ENCODE measurements at places on chromosomes 2 and 18.

GRCh38 chr2:186339716-186340115, 146.3 kb upstream of the ZC3H15 start:
- no peak for DNase-seq

GRCh38 chr2:60586081-60586480, 32.6 kb upstream of the BCL11A start:
- no peak for DNase-seq

DNA sequence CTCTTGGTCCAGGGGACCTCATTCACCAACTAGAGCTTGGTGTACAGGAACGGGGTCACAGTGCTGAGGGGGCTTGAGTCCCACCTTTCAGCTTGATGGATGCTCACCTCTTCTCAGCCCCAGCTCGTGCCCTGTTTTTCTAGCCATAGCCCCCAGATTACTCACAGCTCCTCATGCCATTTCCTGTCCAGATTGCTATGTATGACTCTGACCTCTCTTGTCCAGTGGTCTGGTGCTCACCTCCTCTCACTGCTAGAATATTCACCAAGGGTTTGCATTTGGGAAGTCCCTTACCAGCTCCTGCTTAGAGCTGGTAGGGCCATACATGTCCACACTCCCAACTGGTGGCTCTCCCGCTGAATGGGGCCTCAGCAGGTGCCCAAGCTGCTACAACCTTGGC, 5.9 kb downstream of the LBX2 start:
- DNase-seq: no peak

GRCh38 chr18:23519734-23520133, 16.4 kb downstream of the RMC1 start:
- no peak for DNase-seq

DNA sequence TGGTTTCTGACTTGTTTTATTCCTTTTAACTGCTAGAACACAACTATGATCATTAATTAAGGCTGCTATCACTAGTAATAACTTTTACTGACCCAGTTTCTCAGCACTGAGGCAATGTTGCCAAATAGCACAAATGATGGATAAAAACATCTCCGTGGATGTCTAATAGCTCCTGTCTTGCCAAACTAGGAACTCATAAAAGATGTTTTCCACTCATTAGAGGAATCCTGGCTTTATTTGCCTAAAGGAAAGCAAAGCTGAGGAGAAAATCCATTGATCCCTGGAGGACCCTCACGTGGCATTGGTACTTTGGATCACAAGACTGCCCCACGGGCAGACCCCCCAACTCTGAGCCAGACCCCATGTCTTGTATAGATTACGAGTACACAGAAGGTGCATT, 96.1 kb upstream of the ZNF397 start:
- no peak for DNase-seq

DNA sequence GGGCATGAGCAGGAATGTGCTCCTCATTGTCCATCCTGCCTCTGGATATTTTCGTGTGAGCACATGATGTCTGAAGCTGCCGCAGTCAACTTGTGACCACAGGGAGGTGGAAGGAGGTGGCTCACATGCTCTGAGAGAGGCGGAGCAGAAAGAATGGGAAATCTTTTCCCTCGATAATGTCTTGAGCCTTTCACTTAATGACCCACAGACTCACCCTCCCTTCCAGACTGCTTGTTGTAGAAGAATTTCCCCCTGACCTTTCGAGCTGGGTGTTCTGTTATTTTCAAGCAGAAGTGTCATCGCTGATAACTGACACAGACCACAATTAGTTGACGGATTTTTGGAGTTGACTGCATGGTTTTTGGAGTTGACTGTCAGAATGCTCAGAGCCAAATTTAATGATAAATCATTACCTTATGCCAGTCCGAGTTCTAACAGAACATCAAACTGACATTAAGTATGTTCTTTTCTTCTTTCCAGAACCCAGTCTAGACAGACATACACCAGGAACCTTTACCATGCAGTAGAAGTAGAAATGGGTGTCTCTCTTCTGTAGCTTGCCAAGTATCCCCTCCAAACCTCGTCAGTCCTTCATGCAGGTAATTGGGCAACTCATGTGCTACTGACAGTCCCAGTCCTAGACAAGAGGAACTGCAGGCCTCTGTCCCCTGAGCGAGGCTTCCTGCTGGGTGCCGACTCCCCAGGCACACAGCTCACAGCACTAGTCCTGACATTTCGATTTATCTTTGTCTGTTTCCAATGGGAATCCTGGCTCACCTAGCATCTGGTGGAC, 29.4 kb upstream of the RTTN start:
- DNase-seq: no peak

DNA sequence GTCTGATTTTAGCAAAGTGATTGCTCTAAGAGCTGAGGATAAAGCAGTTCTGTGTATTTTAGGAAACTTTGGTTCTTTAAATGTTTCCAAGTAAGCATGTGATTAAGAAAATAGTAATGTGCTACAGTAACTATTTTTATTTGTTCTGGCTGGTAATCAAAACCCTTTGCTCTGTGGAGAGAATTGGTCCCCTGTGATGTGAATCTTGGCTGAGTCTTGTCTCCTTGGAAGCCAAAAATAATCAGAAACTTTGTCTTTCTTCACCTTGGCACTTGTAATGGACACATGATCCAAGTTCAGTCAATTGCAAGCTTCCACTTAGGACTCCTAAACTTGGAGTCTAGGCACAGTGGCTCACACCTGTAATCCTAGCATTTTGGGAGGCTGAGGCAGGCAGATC, 422.7 kb upstream of the CDH20 start:
- no peak for DNase-seq

GRCh38 chr2:200353120-200353519, 46.6 kb downstream of the SPATS2L start:
- no peak for DNase-seq

DNA sequence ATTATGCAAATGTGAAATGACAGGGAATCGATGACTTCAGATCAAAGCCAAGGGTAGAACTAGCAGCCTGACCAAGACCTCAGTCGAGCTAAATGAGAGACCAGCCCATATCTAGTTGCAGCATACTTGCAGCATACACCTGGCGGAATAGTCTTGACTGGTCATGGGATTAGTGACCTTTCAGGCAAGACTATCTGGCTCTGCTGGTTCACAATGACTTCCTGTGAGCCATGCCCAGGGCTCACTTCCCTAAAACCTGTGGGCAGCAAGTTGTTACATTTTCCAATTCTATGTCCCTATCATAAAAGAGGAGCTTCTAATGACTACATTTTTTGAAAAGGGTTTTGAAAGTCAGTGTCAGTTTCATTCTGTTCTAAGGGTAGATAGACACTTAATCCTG, 1624.9 kb upstream of the CELF4 start:
- no peak for DNase-seq

- DNase-seq: no peak
Observed at GRCh38 chr2:221649051-221649775, 77.1 kb upstream of the EPHA4 start.

- DNase-seq: no peak
Observed at GRCh38 chr2:88159481-88159880, 10.7 kb upstream of the THNSL2 start.

DNA sequence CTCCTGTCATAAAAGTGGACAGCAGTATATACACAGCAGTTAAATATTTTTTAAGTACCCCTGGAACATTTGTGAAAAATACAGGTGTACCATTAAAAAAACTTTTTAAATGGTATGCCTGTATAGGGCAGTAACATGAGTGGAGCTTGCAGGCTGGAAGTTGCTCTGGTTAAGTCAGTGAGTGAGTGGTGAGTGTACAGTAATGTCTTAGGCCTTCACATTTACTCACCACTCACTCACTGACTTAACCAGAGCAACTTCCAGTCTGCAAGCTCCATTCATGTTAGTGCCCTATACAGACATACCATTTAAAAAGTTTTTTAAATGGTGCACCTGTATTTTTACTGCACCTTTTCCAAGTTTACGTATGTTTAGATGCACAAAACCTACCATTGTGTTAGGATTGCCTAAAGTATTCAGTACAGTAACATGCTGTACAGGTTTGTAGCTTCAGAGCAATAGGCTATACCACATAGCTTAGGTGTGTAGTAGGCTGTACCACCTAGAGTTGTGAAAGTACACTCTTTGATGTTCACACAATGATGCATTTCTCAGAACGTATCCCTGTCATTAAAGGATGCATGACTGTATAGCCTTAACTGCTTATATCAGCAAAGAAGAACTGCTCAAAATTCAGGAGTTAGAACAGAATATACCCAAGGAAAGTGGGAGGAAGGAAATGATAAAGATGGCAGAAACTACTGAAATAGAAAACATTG, 112.6 kb downstream of the EHBP1 start:
- no peak for DNase-seq

DNA sequence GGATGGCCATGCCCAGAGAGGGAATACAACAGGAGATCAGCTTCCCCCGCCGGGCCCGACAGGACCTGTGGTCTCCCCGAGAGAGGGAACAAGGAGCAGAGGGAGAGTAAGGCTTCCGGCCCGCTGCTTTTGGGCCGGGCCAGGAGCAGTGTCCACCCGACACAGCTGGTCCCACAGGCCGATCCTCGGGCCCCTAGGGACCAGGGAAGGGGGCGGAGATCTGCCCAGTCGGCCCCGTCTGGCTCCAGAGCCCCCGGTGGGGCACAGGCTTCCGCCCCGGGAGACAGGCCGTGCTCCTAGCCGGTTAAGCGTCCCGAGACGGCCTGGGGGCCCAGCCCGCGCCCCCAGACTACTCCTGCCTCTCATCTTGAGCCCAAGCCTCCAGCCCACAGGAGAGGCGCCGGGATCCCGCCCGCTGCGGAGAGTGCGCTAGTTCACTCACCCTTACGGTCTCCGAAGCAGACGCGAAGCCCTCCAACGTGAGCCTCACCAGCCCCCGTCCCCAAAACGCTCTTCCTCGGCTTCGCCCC, at the start of gene MCFD2:
Gene MCFD2, minus strand, starts transcription at position 526 of the 530 bp plus-strand sequence. CDS start 6,635 bp downstream, outside the sequence.
- DNase-seq: peak; percentile 15

- DNase-seq: no peak
Observed at GRCh38 chr2:136251885-136252585, 134.1 kb upstream of the CXCR4 start.

- no peak for DNase-seq
Observed at GRCh38 chr2:170739507-170740046, 24.4 kb downstream of the SP5 start.

- DNase-seq: no peak
Observed at GRCh38 chr2:17442334-17442733, 75.9 kb downstream of the RAD51AP2 start.

DNA sequence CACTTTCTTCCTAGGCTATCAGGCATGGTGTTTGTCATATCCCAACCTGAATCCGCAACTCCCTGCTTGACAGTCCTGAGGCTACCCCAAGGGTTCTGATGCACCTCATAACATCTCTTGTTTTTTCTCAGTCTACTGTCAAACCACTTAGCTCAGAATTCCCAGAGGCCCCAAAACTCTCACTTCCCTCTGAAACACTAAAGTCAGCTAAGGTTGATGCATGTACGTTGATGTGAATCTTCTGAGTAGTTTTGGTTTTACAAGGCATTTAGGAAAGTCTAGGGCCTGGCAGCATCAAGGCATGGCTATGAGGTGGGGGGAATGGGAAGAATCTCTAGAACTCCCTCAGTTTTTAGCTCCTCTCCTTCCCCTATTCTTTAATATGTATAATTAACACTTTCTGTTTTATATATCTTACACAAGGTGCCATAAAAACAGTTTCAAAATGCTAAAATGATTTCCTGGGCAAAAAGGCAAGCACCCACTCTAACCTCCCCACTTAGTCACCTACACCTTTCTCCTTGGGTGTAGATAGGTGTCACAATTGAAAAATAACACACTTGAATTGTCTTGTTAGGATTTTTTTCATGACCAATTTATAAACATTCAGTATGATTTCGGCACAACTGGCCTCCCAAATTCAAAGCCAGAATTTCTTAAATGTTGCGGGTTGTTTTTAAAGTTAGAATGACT, 71.4 kb upstream of the TANK start:
- no peak for DNase-seq

DNA sequence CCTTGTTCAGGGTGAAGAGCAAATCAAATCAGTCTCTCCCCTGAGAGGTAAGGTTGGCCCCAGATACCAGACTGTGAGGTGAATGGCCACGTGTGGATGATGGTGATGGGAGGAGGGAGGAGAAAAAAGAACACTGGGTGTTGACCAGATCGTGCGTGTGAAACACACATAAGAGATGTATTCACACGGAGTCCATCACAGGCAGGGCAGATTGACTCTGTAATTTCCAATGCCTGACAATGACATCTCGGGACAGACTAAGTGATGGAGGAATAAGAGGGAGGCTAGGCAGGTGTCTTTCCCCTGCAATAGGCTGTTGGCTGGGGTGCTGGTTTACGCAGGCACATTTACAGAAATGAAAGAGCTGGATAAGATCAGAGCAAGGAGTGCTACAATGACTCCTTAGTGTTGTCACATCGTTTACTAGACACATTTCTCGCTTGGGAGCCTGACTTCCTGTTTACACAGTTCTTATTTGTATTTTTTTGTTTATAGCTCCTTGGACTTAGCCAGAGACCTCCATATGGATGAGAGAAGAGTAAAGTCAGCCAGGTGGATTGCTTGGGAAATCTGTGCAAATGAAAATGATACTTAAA, 43.1 kb downstream of the CPO start:
- DNase-seq: no peak

DNA sequence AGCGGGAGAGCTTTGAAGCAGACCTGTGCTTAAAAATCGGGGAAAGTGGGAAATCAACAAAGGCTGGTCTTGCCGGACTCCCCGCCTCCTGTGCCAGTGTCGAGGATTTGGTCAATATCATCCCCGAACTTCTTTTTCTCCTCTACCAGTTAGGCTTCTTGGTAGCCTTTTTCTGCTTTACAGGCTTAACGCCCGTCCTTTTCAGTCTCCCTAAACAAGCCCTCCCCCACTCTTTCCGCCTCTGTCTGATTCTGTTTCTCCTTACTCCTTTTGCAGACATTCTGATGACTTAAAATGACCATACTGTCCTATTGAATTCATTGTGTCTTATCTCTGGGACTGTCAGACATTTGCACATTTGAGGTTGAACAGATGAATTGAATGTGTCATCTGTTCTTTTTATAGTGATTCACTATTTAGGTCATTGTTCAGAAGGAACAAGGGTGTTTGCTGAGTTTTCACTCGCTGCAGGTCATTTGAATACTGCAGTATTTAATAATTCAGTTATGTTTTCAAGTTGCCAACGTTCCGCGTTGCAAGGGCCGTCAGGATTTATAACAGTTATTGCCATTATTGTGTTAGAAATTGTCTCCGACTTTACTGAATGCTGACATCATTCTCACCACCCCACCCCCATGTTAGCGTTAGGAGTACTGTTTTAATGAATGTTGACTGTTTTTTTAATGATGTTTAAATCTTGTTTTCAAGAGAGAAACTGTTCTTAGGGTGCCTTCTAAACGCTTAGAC, 1.1 kb downstream of the ITGAV start:
- DNase-seq: no peak

DNA sequence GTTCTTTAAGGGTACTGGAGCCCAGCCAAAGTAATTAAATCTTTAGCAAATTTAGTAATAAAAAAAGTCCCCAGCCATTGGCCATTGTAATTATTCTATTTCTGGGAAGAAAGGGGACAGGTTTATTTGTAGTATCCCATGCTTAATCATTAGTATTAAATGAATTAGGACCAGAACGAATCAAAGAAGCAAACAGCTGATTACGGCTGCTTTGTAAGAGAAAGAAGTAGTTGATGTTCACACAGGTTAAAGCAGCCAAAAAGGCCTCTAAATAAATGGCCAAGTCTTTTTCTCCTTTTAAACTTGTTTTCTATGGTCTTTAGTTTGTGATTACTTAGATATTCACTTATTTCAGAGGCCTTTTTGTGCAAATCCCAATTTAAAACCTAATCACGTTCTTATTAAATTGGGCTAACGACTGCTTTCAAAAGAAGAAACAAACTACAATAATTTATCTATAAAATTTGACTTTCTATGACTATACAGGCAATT, 48.6 kb upstream of the DNAH7 start:
- no peak for DNase-seq

- no peak for DNase-seq
Observed at GRCh38 chr2:154437104-154437503, 261.4 kb upstream of the KCNJ3 start.

- no peak for DNase-seq
Observed at GRCh38 chr2:112627060-112628040, 18.4 kb upstream of the SLC20A1 start.

All from hematopoietic multipotent progenitor cell treated with erythropoietin and hydrocortisone succinate and interleukin-3 and kit ligand, for 15 days (in vitro differentiated cells).